T-helper 17 cell (primary cell): ENCODE measurements at places on chromosomes 7 and 10. TPM values are rescaled to one million over a fixed set of nuclear protein-coding genes. Genes with fewer than 3 reads are reported as not detected.

ERVW-1 gene
- total RNA-seq: not detected

LRMDA gene
- total RNA-seq: not detected

AKR1C4 gene
- not detected for total RNA-seq

MKX gene
- total RNA-seq: not detected

IKZF5 gene
- total RNA-seq: 35.7 TPM

GPRIN2 gene
- not detected for total RNA-seq

ZNF25 gene
- total RNA-seq: 8.3 TPM

LGI1 gene
- total RNA-seq: not detected

SPDYE11 gene
- total RNA-seq: not detected

CCM2 gene
- 77.4 TPM for total RNA-seq

TEX36 gene
- total RNA-seq: not detected

XRCC2 gene
- total RNA-seq: 0.25 TPM

SCRN1 gene
- 6.1 TPM for total RNA-seq

CHST3 gene
- total RNA-seq: not detected

NYAP1 gene
- 1.3 TPM for total RNA-seq

SKIDA1 gene
- total RNA-seq: 0.34 TPM

RTKN2 gene
- total RNA-seq: 8.1 TPM

GATA3 gene
- total RNA-seq: 149 TPM

FRMPD2 gene
- total RNA-seq: 0.17 TPM

SEMA3E gene
- total RNA-seq: not detected

SRRM3 gene
- total RNA-seq: not detected

SFTPD gene
- total RNA-seq: not detected

CPXM2 gene
- not detected for total RNA-seq

SPDYE2 gene
- 0.55 TPM for total RNA-seq

TECTB gene
- not detected for total RNA-seq
